Renal pelvis (tissue), 12 donors: ENCODE measurements at places on chromosomes 3 and 15. TPM values are rescaled to one million over a fixed set of nuclear protein-coding genes. Genes with fewer than 3 reads are reported as not detected.
A peak's percentile ranks its signal among the peaks of the same experiment; 100 is the strongest.

- DNase-seq, result no peak
These were observed 265.5 kb upstream of the ROPN1 start for GRCh38 chr3:124257336-124257864.

DNA sequence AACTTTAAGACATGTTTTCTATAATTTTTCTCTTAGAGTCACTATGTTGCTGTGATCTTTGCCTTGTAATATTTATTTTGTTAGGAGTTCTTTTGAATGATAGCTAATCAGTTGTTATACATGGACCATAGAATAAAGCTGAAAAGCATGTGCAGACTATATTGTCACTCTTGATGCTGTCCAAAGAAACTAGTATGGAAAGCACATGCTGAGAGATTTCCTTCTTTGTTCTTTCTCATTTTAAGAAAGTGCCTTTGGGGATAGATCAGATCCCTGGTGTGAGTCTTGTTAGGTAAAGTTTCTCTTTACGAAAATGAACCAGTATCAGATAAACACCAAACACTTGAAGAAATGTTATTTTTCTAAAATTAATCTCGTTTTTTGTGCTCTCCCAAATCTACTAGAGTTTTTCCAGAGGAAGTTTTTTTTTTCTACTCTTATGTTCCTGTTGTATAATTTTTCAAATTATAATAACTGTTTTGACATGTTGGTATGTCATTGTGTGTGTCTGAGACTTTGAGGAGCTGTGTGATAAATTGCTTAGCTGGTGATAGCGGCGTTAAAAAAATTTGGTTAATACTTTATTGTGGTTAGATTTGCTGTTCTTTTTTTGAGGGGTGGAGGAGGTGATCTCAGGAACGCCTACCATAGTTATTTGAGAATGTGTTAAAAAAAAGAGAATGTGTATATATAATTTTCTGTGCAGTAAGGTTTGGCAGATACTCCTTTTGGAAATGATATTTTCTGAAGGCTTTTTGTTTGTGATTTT lies 2.2 kb downstream of the PIAS1 start:
- no peak for DNase-seq

DNA sequence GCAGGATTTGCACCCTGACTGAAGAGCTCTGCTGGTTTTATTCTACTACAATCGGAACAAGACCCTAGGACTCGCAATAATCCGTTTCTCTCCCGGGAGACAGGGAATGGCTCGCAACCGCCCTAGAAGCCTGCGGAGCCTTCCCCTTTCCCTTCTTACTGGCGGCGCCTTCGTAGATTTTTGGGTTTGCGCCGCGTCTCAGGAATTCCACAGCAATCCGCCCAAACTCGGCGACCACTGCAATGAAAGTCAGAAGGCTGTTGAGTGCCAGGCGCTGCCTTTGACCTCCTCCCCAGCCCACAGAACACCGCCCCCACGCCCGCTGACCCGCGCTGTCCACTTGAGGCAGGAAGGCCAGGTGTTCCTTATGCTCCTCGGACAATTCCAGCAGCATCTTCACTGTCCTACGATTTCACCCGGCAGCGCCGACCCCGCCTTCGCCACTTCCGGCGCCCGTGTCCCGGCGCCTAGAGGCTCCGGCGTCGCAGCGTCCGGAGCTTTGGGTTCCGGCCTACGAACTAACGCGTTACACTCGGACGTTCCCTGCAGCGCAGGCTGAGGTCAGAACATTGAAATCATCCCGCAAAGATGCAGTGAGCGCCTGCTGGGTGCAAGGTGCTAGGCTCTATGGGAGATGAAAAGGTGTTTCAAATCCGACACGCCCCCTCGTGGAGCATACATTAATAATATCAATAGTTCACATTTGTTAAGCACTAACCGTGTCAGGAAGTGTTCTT lies at the start of gene COMMD2:
Gene COMMD2 (minus strand): TSS at position 439 of the 737 bp plus-strand sequence. CDS start 45 bp downstream, at position 394.
- DNase-seq, result peak; percentile 81

GRCh38 chr3:72288955-72289691 lies 504.2 kb upstream of the PROK2 start:
- DNase-seq, result no peak

- DNase-seq, result peak; percentile 52
These were observed 14.0 kb downstream of the VILL start for GRCh38 chr3:38004415-38005075.

DNA sequence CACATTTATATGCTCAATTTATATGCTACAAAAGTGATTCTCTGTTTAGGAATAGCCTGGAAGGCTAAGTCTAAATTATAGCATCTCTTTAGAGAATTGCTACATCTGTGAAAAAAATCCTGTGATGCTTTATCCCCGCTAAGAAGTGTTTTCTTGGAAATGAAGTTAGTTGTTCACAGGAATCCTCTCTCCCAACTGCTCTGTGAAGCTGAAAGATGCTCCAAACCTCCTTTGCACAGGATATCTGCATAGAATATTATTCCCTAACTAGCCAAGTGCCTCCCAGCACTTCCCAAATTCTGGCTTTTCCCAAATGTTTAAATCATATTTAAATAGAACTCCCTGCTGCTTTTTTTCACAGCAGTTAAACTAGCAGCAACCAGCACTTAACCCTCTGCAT lies 132.2 kb downstream of the SRGAP3 start:
- no peak for DNase-seq

DNA sequence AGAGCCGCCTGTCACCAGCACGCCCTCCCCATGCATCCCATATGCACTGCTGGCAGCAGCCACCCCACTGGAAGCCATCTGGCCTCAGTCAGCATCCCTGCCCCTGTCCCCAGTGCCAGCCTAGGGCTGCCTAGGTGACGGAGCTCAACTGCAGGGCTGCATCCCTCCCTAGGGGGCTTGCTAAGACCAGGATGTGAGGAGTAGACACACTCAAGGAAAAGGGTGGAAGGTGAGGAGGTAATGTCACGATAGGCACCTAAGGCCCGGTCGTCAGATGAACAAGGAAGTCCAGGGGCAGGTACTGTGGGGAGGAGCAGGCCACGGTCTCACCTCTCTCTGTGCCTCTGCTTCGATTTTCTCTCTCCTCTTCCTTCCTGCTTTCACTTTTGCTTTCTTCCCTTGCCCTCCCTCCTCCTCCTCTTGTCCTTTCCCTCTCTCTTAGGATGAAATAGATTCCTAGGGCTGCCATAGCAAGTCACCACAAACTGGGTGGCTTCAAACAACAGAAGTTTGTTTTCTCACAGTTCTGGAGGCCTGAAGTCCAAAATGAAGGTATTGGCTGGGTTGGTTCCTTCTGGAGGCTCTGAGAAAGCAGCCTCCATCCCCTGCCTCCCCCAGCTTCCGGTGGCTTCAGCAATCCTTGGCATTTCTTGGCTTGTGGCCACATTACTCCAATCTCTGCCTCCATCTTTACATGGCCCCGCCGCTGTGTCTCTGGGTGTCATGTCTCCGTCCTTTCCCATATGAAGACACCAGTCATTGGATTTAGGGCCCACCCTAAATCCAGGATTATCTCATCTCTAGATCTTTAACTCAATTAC lies 298.3 kb downstream of the SHQ1 start:
- DNase-seq, result no peak

GRCh38 chr3:128392021-128392420 lies 74.7 kb downstream of the DNAJB8 start:
- no peak for DNase-seq

DNA sequence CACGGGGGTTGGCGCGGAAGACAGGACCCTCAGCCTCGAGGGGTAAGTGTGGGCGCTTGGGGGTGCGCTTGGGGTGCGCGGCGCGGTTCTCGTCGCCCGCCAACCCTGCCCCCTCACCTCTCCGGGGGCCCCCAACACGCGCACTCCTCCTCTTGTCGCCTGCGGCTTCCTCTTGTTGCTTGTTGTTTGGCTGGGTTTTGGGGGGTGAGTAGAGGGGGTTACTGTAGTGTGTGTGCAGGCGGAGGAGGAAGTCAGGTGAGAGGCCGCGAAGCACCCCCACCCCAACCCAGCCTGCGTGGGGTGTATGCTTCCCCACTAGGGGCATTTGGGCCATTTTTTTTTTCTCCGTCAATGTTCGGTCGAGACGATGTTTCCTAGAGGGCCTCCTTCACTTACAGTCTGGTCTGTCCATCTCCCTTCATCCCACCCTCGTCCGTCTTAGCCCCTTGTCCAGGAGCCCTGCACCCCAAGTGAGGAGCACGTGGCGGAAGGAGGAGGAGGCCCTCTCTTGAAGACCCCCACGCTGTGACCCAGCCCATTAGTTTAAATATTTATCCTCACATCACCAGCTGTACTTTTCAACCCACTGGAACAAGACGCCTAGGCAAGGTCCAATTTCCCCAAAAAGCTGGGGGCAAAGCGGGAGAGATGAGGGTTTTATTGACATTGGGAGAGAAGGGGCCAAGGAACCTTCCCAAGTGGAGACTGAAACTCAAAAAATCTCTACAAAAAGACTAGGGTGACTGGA lies 20.4 kb upstream of the SATB1 start:
- peak; percentile 9 for DNase-seq

Gene SLC24A5
- 0.64 TPM for polyA plus RNA-seq

Gene CHRM5
- polyA plus RNA-seq, result 0.19 TPM

Gene PRSS50
- polyA plus RNA-seq, result 2.6 TPM

Gene CDHR4
- polyA plus RNA-seq, result not detected
